CD4-positive, alpha-beta T cell treated with Interleukin-6 for 4 hours (primary cell): ENCODE measurements at places on chromosomes 2 and 18.

- DNase-seq: no peak
Observed at GRCh38 chr18:8177330-8178016, 431.8 kb upstream of the RAB12 start.

GRCh38 chr2:223494942-223495341 is 107.2 kb downstream of the SCG2 start:
- no peak for DNase-seq

DNA sequence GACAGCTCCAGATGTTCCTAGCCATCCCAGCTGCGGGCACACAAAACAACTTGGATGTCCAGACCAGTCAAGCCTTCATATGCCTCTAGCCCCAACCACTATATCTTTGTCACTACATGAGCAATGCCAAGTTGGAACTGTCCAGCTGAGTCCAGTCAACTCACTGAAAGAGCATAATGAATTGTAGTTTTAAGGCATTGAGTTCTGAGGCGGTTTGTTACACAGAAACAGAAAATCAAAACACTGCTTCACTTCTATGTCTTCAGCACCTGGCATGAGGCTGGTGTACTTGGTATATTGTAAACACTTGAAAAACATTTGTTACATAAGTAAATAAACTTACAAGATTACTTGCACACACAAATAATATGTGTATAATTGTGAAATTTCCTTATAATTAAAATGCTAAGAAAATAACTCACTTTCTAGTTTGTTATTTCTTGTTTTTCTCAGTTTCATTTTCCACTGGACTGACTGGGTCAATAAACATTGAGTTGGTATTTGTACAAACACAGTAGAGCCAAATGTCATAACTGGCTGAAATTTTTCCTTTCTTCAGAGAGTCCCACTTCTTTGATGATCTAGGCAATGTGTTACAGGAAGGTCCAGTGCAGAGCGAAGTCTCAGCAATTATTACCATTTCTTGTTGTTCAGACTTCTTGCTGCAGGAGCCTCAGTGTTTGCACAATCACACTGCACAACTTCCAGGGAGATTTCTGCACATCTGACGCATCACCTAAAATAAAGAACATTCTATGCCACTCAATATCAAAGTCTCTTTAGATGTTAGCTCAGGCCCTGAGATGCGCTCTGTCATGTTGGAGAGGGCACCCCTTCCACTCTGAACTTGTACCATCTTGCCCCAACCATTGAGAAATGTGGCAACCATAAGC is 38.2 kb upstream of the DPP4 start:
- no peak for DNase-seq

DNA sequence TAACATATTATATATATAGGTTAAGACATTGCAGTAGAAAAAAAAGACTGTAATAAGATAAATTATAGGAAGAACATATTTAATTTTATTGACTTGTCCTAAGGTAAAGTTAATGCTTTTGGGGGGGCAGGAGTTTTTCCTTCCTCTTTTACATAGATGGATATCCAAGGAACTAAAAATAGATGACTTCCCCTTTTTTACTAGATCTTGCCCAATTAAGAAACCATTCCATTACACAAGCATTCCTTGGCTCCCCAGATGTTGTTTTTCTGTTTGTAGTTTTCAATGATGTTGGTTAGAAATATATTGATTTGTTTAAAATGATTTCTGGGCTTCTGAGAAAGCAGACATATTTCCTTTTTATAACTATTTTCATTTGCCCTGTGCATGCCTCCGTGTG is 22.4 kb upstream of the PMAIP1 start:
- no peak for DNase-seq

- no peak for DNase-seq
Observed at GRCh38 chr2:107964185-107964584, 22.1 kb upstream of the SLC5A7 start.
